Liver (tissue), 10 donors: ENCODE measurements at places on chromosomes 13 and 19.
A peak's percentile ranks its signal among the peaks of the same experiment; 100 is the strongest.

GRCh38 chr13:111470933-111471332 lies 150.5 kb downstream of the TEX29 start:
- no peak for DNase-seq

GRCh38 chr13:77465603-77466195 lies 69.8 kb upstream of the SCEL start:
- no peak for DNase-seq

- no peak for DNase-seq
Observed at GRCh38 chr13:51912511-51913225, 50.9 kb downstream of the CCDC70 start.

DNA sequence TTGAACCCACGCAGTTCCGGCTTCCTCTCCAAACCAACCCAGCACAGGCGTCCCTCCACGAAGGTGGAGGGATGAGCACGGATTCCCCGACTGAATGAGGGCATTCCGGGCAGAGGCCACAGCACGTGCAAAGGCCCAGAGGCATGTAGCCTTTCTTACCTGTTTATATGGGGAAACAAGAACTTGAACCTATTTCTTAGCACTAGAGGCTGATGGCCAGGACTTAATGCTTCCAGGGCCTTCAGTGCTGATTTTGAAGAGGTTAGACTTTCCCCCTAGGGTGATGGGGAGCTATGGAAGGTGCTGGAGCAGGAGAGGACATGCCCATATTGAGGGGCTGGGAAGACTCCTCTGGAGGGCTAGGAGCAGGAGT lies 2.0 kb downstream of the MAST3 start:
- no peak for DNase-seq

DNA sequence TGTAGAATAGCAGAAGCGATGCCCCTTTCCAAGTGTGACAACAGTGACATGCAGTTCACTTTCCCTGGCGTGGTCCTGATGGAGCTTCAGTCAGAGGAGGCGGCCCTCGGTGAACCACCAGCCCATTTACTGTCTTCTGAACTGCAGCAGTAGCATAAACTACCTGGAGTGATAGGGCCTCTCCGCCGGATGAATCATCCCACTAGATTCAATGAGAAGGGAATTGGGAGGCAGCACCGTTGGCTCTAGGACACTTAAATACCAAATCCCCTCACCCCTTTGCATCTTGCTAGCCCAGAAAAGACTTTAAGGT lies 112.8 kb upstream of the GPR12 start:
- no peak for DNase-seq

GRCh38 chr13:79271616-79272015 lies 134.4 kb downstream of the RBM26 start:
- DNase-seq, result no peak

GRCh38 chr13:51453959-51454703 lies 1.3 kb upstream of the INTS6 start:
- DNase-seq, result peak; percentile 53

DNA sequence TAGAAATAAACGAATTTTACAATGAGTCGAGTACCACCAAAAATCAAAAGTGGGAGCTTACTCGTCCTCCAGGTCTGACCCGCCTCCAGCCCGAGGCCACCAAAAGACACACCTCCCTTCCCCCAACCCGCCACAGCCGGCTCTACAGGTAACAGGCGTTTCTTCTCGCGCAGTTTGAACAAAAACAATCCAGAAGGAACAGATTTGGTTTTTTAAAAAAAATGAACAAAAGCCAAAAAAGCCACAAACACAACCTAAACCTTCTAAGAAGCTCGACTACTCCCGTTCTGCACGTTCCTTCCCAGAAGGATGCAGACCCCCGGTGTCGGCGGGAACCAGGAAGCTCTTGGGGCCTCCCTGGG lies 671 bp downstream of the ZDHHC20 start:
- peak; percentile 57 for DNase-seq

DNA sequence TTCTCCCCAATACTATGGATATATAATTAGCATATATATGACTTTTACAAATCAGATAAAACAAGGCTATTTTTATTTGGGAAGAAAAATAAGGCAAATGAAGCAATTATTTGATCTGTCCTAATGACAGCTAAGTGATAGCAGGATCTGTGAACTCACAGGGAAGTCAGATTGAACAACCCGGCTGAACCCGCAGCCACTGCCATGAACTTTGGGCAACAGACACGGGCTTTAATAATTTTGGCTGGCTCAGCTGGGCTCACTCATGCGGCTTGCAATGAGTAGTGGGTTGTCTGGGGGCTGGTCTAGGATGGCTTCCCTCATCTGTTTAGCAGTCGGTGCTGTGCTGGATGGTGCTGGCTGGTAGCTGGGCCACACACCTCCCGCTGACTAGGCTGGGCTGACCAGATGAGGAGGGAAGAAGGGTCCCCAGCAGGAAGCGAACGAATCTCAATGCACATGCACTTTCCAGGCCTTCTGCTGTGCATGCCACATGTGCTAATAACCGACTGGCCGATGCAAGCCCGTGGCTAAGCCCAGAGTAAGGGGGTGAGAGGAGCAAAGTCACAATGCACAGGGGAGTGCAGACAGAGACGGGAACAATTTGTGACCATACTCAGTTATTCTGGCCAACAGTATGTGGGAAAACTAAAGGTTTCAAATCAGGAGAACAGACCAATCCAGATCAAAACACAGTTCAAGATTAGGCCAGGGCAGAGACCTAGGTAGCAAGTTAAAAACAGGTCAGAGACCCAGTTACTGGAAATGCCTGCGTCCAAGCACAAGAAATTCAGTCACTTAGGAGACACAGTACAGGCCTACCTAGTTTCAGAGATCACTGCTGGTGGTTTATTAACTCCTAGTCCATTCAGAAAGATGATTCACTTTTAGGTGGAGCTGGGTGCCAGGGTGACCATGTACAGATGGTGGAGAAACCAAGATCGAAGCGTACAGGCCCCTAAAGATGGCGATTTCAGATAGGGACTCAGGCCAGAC lies 22.3 kb downstream of the CRYL1 start:
- no peak for DNase-seq

GRCh38 chr13:84962141-84962750 lies 837.0 kb downstream of the SLITRK6 start:
- DNase-seq, result no peak

- DNase-seq, result no peak
Observed at GRCh38 chr13:32214071-32214470, 101.1 kb downstream of the ZAR1L start.

- no peak for DNase-seq
Observed at GRCh38 chr19:35807633-35808032, 5.0 kb downstream of the PRODH2 start.

GRCh38 chr13:113422807-113423519 lies 30.3 kb downstream of the ADPRHL1 start:
- no peak for DNase-seq

GRCh38 chr19:39150807-39151600 lies 25.4 kb downstream of the PAK4 start:
- DNase-seq, result peak; percentile 59

GRCh38 chr19:33499248-33499647 lies 22.3 kb downstream of the PEPD start:
- no peak for DNase-seq

DNA sequence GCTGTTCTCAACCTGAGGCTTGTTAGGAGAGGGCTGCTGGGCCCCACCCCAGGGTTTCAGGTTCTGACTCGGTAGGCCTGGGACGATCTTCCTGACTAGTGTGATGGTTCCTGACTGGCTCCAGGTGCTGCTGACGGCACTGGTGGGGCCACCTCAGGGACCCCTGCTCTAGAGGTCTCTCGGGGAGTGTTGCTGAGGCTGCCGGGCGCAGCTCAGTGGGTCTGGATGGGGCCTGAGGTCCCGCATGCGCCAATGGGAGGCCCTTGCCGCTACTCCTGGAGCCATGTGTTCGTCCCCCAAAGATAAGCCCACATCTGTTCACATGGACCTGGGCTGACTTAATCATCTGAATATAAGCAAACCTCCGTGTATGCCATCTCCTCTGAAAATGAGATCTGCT lies 133.0 kb downstream of the ATP11A start:
- no peak for DNase-seq

DNA sequence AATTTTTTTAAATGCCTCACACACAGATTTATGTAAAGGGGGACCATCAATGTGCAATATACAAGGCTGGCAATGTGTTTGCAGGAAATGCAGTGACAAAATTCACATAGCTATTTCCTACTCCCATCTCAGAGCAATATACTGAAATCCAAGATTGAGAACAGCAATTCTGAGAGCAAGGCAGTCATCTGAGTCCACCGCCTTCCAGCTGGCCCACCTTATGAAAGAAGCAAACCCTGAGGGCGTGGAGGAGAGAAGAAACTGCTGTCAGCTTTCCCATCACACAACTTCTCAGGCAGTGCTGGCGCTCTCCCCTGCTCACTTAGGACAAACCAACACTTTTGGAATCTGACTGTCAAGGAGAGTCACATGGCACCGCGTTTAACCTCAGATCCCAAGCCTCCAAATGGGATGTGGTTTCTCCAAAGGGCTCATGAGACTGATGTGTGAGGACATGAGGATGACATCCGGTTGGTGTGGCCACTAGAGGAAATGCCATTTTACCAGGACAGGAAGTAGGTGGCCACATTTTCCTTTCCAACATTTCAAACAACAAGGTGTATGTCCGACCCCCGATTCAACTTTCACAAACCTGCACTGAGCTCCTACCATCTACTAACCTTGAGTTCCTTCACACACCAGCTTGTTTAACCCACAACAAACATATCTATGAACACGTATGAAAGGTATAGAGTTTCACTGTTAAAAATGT lies 3.7 kb upstream of the DOCK9 start:
- DNase-seq, result no peak

- no peak for DNase-seq
Observed at GRCh38 chr13:26423629-26424028, 133.9 kb upstream of the WASF3 start.

DNA sequence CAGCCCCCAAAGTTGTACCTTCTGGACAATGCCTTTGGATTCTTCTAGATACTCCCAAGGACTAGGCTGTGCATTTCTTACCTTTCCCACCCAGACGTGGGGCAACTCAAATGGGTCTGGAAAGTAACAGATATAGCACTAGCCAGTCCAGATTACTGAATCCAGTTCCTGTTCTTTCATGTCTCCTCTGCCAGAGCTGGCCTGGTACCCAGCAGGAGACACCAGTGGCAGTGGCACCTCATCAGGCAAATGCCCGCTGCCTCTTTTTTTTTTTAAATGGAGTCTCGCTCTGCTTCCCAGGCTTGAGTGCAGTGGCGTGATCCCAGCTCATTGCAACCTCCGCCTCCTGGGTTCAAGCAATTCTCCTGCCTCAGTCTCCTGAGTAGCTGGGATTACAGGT lies 43.2 kb downstream of the N4BP2L2 start:
- no peak for DNase-seq

- no peak for DNase-seq
Observed at GRCh38 chr13:39110518-39111097, 72.4 kb downstream of the NHLRC3 start.

DNA sequence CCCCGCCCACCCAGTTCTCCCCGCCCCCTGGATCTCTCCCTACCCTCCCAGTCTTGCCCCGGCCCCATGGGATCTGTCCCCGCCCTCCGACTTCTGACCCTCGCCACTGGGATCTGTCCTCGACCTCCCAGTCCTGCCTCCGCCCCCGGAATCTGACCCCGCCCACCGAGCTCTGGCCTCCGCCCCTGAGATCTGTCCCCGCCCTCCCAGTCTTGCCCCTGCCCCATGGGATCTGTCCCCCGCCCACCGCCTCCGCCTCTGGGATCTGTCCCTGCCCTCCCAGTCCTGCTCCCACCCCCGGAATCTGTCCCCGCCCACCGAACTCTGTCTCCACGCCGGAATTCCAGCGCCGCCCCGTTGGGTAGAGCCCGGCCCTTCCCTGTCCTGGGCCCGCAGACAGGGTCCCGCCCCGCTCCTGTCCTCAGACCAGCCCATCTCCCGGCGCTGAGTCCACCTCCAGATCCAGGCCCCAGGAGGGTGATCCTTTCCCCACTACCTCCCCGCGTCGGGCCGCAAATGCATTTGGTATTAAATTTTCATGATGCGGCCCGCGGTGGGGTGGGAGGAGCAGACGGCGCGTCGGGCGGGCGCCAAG lies 1.5 kb upstream of the SLC17A7 start:
- DNase-seq, result peak; percentile 83

DNA sequence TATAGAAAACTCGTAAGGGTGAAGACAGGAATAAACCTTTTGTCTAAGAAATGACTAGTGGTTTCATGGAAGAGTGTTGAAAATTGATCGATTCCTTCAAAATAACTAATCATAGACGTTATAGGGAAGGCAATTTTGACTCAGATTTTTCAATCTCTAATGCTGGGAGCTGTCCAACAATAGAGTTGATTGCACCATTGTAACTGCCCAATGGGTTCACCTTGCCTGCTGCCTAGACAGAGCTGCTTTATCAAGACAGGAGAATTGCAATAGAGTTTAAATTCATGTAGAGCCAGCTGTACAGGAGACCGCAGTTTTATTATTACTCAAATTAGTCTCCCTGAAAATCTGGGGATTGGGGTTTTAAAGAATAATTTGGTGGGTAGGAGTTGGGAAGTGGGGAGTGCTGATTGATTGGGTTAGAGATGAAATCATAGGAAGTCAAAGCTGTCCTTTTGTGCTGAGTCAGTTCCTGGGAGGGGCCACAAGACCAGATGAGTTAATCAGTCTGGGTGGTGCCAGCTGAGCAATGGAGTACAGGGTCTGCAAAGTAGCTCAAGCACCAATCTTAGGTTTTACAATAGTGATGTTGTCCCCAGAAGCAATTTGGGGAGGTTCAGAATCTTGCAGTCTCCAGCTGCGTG lies 16.8 kb upstream of the ADGRE2 start:
- DNase-seq, result no peak

DNA sequence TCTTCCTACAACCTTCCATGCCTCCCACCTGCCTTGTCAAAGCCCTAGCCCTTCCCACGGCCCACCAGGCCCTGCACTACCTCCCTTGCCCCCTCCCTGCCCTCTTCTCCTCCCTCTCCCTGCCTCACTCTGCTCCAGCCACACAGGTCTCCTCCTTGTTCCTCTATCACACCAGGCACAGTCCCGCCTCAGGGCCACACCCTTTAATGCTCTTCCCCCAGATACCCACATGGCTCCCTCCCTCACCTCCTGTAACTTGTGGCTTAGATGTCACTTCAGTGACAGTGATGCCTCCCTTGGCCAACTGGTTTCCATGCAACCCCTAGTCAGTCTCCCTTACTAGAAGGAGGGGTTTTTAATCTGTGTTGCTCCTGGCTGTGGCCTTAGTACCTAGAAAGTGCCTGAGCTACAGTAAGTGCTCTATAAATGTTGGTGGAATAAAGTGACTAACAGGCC lies 1.3 kb downstream of the SIRT6 start:
- DNase-seq, result peak; percentile 58

- no peak for DNase-seq
Observed at GRCh38 chr13:43990829-43991228, 111.1 kb downstream of the LACC1 start.

DNA sequence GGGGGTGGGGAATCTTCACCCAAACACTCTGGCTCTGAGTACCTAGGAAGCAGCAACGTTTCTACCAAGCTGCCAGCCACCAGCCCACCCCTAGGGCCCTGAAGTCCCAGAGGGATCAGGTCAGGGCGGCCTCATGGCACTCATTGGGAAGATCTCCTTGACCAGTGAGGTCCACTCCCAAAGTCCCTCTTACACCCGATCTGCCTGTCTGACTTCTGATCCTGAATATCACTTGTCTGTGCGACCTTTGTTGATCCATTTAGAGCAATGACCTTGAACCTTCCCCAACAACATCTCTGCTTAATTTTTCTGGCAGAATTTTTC lies 2.1 kb upstream of the GNA15 start:
- no peak for DNase-seq

GRCh38 chr13:50425772-50426171 lies 410.5 kb downstream of the KCNRG start:
- DNase-seq, result no peak
